GM18507 (cell line): ENCODE measurements at places on chromosomes 5 and 9.

DNA sequence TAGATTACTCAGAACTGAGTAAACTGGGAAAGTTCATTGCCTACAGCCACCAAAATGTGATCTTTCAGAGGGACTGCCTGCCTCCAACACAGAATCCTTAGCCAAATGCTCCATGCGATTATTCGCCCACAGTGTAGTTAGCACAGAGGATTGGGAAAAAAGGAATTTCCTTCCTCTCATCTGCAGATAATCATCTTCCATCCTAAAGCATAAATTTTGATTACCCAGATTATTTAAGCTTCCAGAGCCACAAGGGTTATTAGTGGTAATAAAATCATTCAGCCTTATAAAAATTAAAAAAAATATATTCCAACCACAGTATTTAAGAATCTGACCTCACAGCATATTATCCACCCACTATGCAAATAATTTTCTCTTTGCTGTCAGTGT lies 285.3 kb upstream of the GRAMD2B start:
- no peak for DNase-seq

DNA sequence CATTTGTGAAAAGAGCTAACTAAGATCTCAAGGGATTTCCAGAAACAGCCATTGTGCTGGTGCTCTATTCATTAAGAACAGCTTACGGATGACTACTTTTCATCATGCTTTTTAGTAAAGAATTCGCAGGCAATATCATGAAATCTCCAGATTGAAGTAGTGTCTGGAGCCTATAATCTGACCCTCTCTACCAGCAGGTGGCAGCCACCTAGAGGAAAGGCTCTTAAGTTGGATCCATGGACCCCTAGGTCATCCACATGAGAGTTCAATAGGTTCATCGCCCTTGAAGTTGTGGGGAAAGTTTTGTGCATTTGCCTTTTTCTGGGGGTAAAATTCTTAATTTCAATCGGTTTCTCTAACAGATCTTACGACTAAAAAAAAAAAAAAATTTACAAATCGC lies 82.3 kb downstream of the SLC1A3 start:
- DNase-seq: no peak

DNA sequence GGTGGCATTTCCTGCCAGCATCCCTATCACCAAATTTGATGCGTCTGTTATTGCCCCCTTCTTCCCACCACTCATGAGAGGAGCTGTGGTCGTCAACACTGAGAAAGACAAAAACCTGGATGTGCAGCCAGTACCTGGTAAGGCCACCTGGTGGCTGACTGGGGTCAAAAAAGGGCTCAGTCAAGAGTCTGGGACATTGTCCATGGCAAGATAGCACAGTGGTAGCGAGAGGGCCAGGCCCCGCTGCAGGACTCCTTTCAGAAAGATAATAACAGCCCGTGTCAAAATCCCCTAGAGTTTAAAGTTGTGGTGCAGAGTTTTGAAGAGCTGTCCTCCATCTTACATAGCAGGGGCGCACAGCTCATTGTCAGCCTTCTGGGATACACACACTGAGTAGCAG lies 40.8 kb downstream of the CSF1R start:
- no peak for DNase-seq

GRCh38 chr9:129177791-129178567 lies at the start of gene IER5L:
IER5L (minus strand) TSS chr9:129178261; CDS start chr9:129178052, 209 bp downstream.
- DNase-seq: peak; percentile 98

- no peak for DNase-seq
Observed at GRCh38 chr9:133999851-134000265, 7.7 kb upstream of the VAV2 start.

DNA sequence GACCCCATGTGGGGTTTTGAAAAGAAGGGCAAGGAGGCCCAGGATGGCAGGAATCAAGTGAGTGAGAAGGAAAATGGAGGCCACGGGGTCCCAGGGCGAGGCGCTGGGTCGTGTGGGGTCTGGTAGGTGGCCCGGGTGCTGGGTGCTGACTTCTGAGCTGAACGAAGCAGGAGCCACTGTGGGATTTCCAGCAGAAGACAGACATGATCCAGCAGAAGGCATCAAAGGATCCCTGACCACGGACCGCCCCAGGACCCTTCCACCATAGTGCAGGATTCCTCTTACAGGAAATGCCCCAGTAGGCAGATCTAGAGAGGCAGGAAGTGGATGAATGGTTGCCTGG lies 106.7 kb downstream of the ADAMTS2 start:
- no peak for DNase-seq

DNA sequence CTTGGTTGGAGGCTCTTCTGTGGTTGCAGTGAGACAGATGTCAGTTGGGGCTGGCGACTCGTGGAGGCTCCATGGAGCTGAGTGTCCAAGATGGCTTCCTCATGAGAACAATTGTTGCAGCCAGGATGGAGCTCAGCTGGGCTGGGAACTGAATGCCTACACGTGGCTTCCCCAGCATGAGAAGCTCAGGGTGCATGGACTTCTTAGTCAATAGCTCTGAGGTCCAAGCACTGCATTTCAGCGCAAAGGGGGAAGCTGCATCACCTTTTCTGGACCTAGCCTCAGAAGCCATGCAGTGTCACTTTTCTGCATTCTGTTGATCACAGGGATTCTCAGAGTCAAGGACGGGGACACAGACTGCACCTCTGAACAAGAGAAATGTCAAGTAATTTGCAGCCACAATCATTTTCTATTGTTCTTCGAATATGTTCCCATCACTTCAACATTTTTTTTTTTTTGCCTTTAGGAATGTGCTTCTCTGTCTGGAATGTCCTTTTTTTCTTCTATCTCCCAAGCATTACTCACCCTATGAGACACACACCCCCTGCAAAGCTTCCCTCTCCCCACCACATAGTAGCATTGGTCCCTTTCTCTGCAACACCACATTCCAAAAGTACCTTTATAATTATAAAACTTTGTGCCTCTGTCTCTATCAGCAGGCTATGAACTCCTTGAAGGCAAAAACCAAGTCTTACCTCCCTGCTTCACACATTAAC lies 57.5 kb upstream of the STK32A start:
- DNase-seq: no peak

GRCh38 chr9:137673886-137674285 lies 55.1 kb downstream of the EHMT1 start:
- no peak for DNase-seq

GRCh38 chr9:96464426-96464825 lies 14.5 kb downstream of the HABP4 start:
- DNase-seq: no peak

DNA sequence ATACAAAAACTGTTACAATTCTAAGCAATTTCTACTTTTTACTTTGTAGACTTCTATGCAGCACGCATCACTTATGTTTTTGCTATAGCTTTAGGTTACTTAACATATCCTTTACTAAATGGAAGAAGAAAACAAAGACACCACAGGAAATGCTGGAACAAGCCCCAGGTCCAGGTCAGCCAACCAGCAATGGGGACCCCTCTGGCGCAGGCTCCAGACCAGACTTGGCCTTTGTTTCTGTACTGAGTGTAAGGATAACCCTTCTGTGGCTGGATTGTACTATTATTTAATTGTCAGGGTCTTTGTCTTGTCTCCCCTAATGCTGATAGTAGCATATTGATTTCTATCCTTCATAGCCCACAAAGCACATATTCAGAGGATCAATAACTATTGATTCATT lies 4.2 kb downstream of the SEMA4D start:
- no peak for DNase-seq

GRCh38 chr5:132012371-132013005 lies 1.0 kb upstream of the ACSL6 start:
- DNase-seq: no peak

DNA sequence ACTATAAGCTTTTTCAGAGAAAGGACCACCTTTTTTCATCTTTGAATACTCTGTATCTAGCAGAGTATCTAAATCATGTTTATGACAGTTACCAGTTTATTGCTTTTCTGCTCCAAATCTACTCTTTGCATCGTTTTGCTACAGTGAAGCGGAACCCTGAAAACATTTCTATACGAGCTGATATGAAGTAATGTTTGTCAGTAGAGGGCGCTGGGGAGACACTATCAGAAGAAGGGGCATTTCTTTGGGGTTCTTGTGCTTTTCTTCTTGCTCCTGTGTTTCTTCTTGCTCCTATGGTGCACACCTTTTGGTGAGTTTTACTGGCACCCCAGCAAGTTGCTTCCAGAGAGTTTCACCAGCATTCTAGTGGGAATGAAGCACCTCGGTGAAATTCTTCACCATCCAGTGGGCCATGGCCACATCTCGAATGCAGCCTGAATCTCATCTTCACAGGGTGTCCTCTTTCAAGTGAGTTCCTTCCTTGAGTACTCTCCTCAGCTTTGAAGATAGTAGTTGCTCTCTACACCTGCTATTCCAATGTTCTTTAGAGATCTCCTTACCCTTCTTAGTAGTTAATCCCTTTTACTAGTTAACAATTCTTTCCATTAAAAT lies 98.4 kb downstream of the FGF1 start:
- no peak for DNase-seq

DNA sequence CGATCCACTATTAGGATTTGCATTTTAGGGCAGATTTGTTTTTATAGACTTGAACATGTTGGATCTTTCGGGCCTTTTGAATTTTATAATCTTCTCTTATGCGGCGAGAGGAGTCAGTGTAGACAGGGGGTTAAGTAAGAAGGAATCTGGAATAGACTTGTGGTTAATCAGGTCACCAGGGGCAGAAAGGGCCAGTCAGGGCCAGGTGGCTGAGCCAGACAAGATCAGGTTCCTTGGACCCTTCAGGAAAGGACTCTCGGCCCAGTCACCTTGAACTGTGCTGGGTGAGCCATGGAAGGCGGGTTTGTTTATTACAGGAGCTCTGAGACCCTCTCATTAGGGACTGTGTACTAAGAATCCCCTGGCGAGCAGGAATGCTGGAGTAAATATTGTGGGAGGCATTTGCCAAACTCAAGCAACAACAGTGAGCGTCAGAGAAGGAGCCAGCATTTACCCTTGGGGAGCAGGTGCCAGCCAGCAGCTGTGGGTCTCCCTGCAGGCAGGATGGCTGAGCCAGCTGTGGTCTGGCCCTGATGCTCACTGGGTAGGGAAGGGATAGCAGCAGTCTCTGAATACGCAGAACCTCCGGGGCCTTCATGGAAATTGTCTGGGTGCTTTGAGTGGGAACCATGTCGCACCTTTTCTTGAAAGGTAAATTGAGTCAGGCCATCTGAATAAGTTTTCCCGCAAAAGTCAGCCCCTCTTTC lies 79.2 kb downstream of the UBE2QL1 start:
- DNase-seq: no peak
